ENCODE measurements at places on chromosomes 16 and 17.
A peak's percentile ranks its signal among the peaks of the same experiment; 100 is the strongest.

DNA sequence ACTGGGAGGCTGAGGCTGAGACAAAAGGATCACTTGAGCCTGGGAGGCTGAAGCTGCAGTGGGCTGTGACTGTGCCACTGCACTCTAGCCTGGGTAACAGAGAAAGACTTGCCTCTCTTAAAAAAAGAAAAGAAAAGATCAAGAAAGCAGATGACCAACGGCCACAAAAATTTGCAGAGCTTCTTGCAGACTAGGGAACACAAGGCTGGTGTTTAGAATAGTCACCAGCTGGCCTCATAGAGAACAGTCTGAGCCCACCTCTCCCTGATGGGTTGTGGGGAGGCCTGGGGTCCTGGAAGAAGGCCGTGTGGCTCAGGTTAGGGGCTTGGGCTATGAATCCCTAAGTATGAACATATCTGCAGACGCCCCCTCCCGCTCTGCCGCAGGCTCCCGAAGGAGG, 73.7 kb upstream of the MED9 start:
- H3K4me1 ChIP-seq, result peaks cover 26% of the 10 kb centered on the region
- no peaks in the 10 kb centered on the region for H3K36me3 ChIP-seq
- H3K27ac ChIP-seq, result no peak overlapping the region
- no peak overlapping the region for H3K4me3 ChIP-seq
- no peak for DNase-seq

DNA sequence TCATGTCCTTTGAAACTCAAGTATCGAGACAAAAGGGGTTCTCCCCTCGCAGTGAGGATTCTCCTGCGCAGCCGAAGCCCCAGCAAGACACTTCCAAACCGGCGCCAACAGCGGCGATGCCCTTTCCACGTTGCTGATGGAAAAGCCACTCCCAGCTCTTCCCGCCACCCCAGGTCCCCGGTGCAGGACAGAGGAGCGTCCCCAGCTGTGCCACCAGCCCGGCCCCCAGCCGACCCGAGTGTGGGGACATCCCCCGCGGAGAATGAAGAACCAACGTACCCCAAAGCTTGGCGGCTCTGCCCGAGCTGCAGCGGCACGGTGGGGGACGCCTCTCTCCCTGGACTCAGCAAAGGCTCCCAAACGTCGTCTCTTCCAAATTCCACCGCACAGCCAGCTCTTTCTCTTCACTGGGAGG, 573 bp downstream of the CHST6 start:
- no peaks in the 10 kb centered on the region for H3K4me1 ChIP-seq
- peaks cover 22% of the 10 kb centered on the region for H3K27me3 ChIP-seq
- no peaks in the 10 kb centered on the region for H3K36me3 ChIP-seq
- no peak overlapping the region for H3K27ac ChIP-seq
- DNase-seq, result no peak

DNA sequence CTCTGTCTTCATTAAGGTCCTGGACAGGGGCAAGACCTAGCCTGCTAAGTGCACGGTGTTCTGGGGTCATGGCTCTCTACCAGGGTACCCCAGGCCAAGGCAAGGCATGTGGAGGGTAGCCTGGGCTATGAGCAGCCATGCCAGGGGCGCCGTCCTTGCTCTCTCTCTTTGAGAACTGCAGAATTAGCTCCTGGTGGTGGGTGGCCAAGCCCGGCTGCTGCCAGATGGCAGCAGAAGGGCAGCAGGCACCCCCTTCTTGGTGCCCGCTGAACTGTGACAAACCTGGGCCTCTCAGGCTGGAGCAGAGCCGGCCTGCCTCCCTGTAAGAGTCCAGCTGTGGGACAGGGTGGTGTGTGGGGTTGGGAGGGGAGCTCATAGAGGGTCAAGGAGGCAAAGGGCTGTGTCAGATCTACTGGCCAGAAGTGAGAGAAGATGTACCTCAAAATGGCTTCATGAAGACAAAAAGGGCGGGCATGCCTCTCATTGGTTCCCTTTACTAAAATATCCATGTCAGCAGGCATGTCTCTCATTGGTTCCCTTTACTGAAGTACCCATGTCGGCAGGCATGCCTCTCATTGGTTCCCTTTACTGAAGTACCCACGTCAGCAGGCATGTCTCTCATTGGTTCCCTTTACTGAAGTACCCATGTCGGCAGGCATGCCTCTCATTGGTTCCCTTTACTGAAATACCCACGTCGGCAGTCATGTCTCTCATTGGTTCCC, 81.7 kb upstream of the SDK2 start:
- no peak overlapping the region for H3K4me3 ChIP-seq
- H3K27me3 ChIP-seq, result peaks cover 39% of the 10 kb centered on the region
- H3K27ac ChIP-seq, result no peak overlapping the region
- no peaks in the 10 kb centered on the region for H3K36me3 ChIP-seq
- no peaks in the 10 kb centered on the region for H3K4me1 ChIP-seq

GRCh38 chr16:73196670-73197069, 148.7 kb upstream of the ZFHX3 start:
- no peaks in the 10 kb centered on the region for H3K27me3 ChIP-seq
- DNase-seq, result peak; percentile 42
- H3K4me1 ChIP-seq, result no peaks in the 10 kb centered on the region
- no peak overlapping the region for H3K27ac ChIP-seq
- H3K36me3 ChIP-seq, result no peaks in the 10 kb centered on the region
- H3K4me3 ChIP-seq, result no peak overlapping the region

GRCh38 chr16:75319513-75320411, 68.3 kb upstream of the BCAR1 start:
- H3K4me3 ChIP-seq, result peak overlapping the region; percentile 18
- H3K27ac ChIP-seq, result peak overlapping the region; percentile 97
- no peaks in the 10 kb centered on the region for H3K36me3 ChIP-seq
- H3K27me3 ChIP-seq, result no peaks in the 10 kb centered on the region

GRCh38 chr17:78890498-78890897, 12.5 kb downstream of the CEP295NL start:
- H3K36me3 ChIP-seq, result peaks cover 39% of the 10 kb centered on the region
- H3K4me1 ChIP-seq, result peaks cover 9% of the 10 kb centered on the region

Data from SJSA1 (cell line).